ENCODE measurements at places on chromosomes 1 and 21.

DNA sequence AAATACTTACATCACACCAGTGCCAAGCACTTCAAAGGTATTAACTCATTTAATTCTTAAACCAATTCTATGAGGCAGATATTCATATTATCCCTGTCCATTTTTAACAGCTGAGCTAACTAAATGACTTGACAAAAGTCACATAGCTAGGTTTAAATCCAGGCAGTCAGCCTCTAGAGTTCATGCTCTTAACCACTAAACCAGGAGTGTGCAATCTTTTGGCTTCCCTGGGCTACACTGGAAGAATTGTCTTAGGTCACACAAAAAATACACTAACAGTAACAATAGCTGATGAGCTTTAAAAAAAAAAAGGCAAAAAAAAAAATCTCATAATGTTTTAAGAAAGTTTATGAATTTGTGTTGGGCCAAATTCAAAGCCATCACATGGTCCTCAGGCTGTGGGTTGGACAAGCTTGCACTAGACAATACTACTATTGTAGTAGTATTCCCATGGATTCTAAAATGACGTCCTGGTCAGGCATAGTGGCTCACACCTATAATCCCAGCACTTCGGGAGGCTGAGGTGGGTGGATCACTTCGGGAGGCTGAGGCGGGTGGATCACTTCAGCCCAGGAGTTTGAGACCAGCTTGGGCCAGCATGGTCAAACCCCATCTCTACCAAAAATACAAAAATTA lies 10.0 kb downstream of the UBR4 start:
- DNase-seq: no peak

DNA sequence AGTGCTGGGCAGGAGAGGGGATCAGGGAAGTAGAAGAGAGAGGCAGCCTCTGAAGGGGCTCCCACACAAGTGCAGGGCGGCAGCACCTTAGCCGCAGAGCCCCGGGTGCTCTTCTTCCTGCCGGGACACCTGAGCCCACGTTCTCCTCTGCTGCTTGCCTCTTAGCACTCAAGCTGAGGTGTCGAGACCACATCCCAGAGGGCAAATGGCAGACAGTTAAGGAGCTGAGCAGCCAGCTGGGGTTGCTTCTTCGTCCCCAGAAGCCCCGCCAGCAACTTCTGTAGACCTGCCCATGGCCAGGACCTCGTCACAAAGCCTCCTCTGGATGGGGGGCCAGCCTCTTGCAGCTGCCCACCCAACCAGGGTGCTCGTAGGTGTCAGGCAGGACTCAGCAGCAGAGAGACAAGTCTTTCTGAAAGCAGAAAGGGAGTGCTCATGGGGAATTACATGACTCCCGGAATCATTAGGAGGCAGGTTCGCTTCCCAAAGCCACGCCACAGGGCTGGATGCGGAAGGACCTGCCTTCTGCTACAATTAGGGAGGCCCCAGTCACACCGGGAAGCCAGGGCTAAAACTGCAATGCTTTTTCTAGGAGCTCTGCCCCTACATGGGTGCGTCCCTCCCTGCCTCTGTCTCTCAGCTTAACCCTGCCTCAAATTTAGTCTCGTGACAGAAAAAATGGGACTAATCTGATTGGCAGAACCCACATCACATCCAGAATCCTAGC lies 141.4 kb upstream of the RAB4A start:
- DNase-seq: no peak

DNA sequence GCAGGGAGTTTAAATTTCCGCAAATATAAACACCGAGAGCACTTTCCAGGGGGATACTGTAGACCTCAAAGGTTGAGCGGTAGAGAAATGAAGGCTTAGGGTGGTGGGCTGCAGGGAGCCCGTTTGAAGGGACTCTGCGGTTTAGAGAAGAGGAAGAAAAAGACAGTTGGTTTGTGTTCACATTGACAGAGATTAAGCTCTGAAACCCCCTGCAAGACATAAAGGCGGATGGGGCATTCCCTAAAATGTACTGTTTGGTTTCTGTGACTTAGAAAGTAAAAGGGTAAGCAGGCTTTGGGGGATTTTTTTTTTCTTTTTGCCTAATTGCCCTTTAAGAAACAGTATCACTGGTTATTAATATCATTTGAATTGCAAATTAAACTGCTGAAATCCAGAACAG lies 1.3 kb downstream of the KAZN start:
- no peak for DNase-seq

- DNase-seq: no peak
Observed at GRCh38 chr1:199466961-199467360, 560.5 kb upstream of the NR5A2 start.

Data from stimulated activated CD4-positive, alpha-beta T cell treated with anti-CD3 and anti-CD28 coated beads, TNF-alpha, amount 100 ng/mL, for 24 hours (primary cell).